ENCODE measurements at places on chromosomes 6 and 20. TPM values are rescaled to one million over a fixed set of nuclear protein-coding genes. Genes with fewer than 3 reads are reported as not detected.

- DNase-seq, result no peak
Observed at GRCh38 chr6:43318011-43318410, 9.4 kb upstream of the CRIP3 start.

DNA sequence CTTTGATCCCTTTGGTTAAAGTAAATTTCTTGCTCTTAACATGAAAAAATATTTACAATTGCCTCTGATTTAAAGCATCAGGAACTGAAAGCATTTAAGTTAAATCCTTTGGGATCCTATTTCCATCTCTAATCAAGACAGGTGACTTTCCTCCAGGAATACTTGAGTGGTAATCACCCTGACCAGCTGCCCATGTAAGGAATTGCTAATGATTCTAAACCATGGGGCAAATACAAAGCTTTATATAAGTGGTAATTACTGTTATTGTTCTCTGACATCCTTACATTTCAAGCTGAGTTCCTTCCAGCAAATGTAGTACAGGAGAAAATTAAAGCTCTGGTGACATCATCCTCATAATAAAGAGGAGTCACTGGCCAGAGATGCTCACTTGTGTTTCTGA is 100.6 kb downstream of the CRYBG1 start:
- DNase-seq, result no peak

DNA sequence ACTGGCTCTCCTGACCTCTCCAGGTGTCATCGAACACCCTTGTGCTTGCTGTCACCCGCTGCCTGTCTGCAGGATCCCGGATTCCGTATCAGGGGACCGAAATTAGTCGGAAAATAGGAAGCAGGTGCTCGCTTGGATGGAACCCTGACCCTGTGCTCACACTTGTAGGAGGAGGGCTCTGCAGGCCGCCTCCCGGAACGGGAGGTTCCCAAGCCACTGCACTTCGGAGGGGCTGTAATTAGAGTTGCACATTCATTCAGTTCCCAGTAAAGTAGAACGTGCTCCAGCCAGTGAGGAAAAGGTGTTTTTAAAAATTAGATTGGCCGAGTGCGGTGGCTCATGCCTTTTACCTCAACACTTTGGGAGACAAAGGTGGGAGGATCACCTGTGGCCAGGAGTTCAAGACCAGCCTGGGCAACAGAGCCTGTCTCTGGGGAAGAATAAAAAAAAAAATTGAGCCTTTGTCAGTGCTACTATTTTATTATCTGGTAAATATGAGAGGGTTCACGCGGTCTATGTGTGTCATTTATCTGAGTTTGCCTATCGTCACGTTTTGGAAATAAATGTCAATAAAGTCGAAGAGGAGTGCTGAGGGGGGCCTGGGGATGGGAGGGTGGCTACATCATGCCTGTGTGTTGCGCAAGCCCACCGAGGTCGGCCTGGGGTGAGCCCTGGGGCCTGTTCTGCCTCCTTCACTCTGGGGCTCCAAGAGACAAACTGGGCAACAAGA is 1.5 kb upstream of the GMEB2 start:
- no peak for DNase-seq

GRCh38 chr6:147507162-147508041 is 1.1 kb upstream of the SAMD5 start:
- DNase-seq, result no peak

DNA sequence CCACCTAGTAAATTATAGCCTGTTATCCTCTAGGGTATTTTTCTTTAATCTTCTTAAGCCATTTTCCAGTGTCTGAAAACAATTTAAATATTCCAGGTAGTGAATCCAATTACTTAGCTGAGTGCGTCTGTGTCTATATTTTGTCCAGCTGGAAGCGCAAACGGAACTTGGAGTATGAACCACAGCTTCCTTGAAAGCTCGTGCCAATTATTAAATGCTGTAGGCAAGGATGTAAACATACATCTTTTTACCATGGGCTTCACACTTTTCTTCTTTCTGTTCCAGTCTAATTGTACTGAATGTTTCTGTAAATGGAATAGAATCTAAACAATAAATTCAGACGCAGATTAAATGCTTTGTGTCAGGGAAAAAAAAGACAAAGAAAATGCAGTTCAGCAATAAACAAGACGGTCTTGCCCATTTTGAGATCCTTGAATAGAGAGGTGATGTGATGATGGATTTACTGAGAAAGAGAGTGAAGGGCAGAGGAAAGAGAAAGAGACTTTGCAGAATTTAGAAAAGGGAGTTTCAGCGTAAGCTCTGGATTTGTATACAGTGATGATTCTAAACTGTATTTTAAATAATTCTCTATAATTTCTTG is 1.9 kb downstream of the PLCB1 start:
- no peak for DNase-seq

DNA sequence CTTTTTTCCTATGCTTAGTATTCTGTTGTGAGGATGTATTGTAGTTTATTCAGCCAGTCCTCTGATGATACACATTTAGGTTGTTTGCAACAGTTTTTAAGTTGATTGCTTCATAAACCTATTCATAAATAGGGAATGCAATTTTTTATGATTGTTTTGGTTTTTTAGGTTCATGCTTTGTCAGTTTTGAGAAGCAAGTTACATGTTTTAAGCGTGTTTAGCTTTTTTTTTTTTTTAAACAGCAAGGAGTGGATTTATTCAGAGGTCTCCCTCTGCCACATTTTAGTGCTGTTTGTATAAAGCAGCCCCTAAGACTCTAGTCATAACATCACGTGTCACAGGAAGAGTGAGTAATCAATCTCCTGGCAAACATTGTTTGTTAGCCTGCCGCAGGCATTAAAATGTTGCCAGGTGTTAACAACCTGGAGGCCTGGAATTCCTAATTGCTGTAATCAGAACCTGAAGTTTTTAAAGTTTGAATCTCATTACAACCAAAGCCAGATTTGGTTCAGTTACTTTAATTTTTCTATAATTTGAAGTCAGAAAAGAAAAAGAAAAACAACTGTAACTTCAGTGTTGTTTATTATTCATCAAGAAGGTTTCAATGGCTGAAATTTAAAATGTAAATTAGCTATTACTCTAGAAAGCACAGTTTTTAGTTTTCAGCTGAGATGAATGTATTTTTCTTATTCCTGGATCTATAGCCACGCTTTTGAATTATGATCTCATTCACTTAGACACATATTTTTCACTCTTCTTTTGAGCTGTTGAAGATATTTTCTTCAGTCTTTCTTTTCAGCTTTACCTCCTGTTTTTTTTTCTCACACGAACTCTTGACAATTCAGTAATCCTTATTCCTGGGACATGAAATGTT is 59.2 kb downstream of the KCNS1 start:
- DNase-seq, result no peak

GRCh38 chr20:63295018-63295417 is 2.0 kb downstream of the COL20A1 start:
- no peak for DNase-seq

- DNase-seq, result no peak
Observed at GRCh38 chr20:57999465-58000111, 228.9 kb downstream of the ANKRD60 start.

DNA sequence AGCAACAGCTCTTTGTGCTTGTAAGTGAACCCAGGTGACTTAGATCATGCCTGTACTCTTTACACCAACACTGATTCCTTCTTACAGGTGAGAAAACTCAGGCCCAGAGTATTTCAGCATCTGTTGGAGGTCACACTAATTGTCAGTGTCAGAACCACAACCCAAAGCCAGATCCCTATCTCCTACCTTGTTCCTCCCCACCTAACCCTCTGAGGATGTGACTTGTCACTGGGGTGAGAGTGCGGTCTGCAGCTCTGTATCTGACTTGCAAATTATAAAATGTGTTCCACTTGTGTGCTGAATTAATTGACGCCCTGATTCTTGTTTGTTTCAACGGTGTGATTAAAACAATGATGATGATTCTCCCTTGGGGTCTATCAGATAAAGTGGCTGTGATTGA is 232.5 kb upstream of the KCNG1 start:
- no peak for DNase-seq

- DNase-seq, result no peak
Observed at GRCh38 chr6:53943395-53943794, 148.6 kb downstream of the LRRC1 start.

- no peak for DNase-seq
Observed at GRCh38 chr6:156942266-156942665, 165.1 kb downstream of the ARID1B start.

DNA sequence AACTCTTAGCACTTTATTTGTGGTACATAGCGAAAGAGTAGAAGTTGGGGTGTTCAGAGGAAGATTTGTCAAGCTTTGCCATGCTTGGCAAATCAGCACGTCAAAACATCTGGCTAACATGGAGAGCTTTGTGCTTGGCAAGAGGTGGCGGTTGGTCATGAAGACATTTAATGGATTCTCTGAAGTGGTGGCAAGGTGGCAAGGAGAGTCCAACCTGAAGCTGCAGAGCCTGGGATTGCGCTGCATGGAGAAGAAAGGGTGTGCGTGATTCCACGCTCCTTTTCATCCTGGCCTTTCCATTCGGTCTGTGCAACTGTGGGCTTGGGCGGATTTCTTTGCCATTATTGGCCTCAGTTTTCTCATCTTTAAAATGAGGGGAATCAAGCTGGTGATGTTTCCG is 3.1 kb downstream of the PYGB start:
- no peak for DNase-seq

DNA sequence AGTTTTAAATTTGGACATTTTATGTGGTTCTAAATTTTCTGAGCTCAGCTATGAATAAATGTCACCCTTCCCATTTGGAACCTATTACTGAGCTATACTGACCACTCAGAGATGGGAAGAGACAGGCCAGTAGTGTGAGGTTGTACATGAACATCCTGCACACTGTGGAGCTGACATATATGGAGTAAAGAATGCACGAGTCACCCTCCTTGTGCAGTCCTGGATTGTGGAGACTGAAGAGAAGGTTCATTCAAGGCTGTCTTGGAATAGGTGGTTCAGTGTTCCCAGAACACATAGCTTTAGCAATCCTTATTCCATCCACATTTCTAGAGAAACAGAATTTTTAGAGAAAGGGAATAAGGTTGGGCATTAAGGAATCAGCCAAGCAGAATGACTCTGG is 50.3 kb upstream of the OGFRL1 start:
- no peak for DNase-seq

- no peak for DNase-seq
Observed at GRCh38 chr20:50992336-50992732, 30.6 kb downstream of the KCNG1 start.

DNA sequence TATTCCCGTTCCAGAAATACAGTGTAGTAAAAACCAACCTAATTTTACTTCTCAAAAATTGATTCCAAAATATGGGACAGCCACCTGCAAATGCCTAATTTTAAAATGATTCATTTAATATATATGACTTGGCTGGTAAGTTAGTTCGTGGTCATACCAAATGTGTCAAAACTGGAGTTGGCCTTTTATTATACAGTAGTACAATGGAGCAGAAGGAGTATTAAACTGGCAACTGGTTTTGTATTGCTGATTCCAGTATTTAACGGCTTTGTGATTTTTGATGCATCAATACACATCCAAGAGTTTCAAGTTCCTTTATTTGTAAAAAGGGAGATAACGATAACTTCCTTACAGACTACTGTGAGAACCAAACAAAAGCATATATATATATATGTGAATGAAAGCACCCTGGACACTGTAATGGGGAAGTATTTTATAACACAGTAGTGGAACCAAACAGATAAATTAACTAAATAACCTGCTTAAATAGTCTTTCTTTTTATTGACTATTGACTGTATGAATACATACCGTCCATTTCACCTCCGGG is 24.8 kb downstream of the SAMHD1 start:
- DNase-seq, result no peak

DNA sequence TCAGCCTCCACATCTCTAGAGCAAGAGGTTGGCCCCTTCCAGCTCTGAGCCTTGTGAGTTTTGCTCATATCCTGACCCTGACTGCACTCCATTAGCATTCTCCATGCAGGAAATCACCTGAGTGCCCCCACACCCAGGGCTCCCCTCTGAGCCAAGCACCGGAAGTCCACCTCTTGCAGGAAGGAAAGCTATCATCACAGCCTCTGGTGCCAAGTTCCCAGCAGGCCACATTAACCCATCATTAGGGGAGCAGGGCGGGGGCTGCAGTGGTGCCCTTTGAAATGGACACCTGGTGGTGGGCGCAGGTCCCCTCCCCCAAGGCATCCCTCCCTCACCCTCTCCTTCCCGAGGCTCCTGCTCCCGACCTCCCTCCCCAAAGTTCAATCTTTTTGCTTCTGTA is 16.1 kb downstream of the GRM4 start:
- no peak for DNase-seq

DNA sequence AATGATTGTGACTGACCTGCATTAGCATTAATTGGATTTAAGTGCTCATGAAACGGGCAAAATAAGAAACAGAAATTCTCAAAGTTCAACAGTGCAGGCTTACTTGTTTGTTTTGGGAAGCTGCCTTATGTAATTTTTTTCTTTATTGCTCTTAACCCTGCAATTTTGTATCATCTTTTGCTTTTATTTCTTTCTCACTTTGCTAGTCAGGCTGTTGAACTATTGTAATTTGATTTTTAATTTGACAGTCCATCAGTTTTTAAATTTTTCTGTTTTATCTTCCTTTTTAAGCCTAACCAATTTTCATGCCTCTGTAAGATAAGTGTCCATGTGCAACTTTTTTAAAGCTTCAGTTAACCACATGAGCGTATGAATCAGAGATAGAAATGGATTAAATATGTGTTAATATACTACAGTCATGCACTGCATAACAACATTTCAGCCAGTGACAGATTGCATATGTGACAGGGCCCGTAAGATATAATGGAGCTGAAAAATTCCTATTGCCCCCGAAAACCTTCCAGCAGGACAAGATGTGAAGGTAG is 44.6 kb downstream of the PEX7 start:
- DNase-seq, result no peak

Gene FERMT1
- 5.4 TPM for total RNA-seq

Gene OR2B6
- not detected for total RNA-seq

Gene SSTR4
- total RNA-seq, result 1.5 TPM

Gene CCDC170
- 0.99 TPM for total RNA-seq
